Activated naive CD8-positive, alpha-beta T cell treated with anti-CD3 and anti-CD28 coated beads, Interleukin-2, amount 50 U/mL, for 16 hours (primary cell): ENCODE measurements at places on chromosomes 5 and 9.

DNA sequence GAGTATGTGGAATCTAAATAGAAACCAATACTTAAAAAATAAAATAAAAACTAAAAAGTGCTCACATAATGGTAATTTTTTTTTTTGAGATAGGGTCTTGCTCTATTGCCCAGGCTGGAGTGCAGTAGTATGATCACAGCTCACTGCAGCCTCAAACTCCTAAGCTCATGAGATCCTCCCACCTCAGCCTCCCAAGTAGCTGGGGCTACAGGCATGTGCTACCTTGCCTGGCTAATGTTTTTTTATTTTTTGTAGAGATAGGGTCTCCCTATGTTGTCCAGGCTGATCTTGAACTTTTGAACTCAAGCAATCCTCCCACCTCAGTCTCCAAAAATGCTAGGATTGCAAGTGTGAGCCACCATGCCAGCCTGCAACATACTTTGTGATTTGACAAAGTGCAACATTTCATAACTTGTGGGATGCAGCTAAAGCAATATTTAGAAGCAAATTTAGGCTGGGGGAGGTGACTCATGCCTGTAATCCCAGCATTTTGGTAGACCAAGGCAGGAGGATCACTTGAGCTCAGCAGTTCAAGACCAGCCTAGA, 18.4 kb downstream of the AP3B1 start:
- DNase-seq, result no peak

GRCh38 chr9:125659954-125660353, 47.1 kb downstream of the MAPKAP1 start:
- no peak for DNase-seq

- no peak for DNase-seq
Measured at GRCh38 chr9:98971168-98971914, 27.6 kb downstream of the COL15A1 start.

DNA sequence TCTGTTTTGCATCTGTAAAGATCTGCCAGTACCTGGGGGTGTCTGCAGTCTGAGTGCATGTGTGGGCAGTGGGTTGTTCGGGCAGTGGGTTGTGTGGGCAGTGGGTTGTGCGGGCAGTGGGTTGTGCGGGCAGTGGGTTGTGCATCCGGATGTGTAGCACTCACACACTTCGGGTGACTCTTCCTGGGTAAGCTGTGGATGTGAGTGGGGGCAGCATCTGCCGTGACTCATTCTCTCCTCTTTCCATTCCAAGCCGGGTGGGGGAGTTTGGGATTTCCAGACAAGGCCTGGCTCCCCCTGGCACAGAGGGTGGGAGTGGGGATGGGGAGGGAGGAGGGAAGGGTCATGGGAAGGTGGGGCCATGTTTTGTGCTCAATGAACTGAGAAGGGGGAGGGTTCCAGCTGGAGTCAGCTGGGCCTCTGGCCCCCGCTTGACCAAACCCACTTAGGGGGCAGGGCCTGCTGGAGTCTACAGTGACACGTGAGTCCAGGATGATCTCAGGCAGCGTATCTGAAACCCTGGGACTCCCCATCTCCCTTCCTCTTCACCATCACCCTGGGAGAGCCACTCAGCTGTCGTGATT, 8.3 kb downstream of the CRB2 start:
- no peak for DNase-seq

DNA sequence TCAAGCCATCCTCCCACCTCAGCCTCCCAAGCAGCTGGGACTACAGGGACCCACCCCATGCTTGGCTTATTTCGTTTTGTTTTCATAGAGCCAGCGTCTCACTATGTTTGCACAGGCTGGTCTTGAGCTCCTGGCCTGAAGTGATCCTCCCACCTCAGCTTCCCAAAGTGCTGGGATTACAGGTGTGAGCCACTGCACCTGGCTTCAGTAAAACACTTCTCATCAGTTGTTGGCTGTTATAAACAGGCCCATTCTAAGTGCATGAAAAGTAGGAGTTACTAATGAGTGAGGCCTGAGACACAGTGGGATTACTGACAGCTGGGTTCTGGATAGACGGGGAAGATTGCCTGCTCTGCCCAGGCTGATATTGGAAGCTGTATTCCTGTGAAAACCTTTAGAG, 3.5 kb downstream of the CRB2 start:
- no peak for DNase-seq

- no peak for DNase-seq
Measured at GRCh38 chr9:135513351-135513846, 7.8 kb upstream of the LCN1 start.

GRCh38 chr9:122398371-122398924, 27.6 kb downstream of the PTGS1 start:
- DNase-seq, result no peak

DNA sequence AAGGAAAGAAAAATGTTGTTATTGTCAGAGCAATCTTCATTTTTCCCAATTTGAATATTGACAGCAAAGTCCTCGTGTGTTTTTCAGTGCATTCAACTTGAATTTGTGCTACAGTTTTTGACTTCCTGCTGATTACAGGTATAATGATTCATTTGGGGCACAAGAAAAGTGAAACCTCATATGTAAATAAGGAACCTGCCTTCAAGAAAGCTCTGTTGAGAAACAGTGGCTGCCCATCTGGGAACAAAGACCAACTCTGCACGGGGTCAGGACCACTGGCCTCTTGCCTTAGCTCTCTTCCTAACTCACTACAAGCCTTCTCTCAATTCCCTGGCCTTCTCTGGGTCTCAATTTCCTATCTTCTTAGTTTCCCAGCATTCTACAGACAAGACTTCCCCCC, 21.0 kb downstream of the TIMD4 start:
- DNase-seq, result no peak

DNA sequence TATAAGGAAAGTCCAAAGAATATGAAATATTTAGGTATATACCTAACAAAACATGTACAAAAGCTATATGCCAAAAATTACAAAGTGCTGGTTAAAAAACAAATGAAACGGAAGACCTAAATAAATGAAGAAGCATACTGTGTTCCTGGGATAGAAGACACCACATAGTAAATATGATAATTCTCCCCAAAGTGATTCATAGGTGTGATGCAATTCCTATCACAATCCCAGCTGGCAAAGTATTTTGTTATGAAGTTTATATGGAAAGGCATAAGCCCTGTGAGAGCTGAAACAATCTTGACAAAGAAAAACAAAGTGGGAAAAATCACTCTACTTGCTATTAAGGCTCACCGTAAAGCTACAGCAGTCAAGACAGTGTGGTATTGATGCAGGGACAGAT, 2.6 kb upstream of the SMIM23 start:
- no peak for DNase-seq

DNA sequence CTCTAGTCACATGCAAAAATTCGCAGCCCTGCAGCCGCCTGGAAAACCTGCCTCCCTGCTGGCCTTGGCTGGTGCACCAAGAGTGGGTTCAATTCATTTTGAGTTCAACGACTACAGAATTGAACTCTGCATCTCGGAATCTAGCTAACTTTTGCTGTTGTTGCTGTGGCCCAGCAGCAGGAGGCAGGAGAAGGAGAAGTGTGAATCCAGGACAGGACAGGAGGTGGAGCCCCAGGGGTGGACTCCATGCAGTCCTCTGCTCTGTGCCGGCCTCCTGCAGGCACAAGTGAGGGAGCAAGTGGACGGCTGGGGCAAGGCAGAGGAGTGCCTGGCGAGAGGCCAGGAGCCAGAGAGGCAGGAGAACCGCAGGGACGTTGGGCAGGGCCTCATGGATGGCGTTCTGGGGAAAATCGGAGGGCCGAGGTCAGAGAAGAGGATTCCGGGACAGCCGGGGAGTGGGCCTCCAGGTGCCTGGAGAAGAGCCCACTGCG, 214.2 kb downstream of the FANCC start:
- DNase-seq, result no peak

DNA sequence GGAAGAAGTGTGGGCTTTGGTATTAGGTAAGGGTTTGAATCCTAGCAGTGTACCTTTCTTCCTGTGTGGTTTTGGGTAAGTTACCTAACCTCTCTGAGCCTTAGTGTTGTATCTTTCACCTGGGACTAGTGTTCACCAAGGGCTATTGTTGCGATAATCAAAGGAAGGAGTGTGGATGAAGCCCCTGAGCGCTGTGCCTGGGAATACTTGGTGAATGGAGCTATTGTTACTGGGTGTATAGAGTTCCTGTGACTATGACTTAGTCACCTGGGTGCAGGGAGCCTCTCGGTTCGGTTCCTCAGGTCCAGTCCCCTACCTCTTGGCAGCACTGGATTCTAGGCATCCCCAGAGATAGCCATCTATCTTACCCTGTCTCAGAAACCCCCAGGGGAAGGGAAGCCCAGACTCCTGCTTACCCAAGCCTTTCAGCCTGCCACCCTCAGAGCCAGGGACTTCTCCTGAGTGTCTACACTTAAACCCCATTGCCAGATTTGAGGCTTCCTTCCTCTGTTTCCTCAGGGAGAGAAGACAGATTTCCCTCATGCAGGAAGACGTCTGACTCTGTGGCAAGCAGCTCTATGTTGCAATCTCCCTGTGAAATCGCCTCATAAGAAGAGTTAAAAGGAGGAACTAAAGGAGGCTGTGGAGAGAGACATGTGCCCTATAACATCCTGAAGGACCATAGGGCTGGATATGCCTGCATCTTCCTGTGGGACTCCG, 181.0 kb upstream of the PITX1 start:
- DNase-seq, result no peak

- no peak for DNase-seq
Measured at GRCh38 chr9:87871425-87872078, 11.1 kb upstream of the SPATA31E1 start.

GRCh38 chr5:33049298-33049697, 338.2 kb downstream of the NPR3 start:
- DNase-seq, result no peak

GRCh38 chr5:122315521-122315920, 3.5 kb downstream of the SNCAIP start:
- no peak for DNase-seq

- no peak for DNase-seq
Measured at GRCh38 chr5:77771452-77771851, 4.7 kb downstream of the TBCA start.

DNA sequence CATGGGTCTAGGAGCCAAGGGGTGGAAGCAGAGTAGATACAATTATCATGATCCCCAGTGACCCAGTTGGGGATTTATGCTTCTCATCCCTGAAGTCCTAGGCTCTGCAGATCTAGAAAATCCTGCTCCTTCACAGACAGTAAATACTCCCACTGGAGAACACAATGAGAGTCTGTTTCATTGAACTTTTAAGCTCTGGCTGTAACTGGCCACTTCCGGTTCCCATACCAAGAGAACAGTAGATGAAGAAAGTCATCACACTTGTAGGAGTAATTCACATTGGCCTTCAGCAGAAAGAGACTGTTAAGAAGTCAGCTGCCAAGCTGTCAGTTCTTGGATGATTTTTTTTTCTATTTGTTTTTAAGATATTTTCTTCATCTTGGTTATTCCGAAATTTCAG, 597.1 kb downstream of the ACTL7B start:
- no peak for DNase-seq

DNA sequence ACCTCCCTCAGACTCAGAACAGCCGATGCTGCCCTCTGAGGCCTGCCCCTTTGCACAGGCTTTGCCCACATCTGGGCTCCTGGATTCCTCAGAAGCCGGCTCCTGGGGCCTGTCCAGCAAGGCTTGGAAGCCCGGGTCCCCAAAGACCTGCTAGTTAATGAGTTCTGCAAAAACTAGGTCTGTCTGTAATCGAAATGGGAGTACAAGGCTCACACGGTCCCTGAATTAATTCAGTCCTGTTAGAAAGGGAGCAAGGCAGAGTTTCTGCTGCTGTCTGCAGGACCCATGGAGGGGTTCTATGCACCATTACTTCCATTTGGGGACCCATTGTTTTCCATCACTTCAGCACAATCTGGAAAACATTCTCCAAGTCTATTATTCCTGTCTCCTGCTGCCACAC, 221.8 kb downstream of the MELK start:
- DNase-seq, result no peak

DNA sequence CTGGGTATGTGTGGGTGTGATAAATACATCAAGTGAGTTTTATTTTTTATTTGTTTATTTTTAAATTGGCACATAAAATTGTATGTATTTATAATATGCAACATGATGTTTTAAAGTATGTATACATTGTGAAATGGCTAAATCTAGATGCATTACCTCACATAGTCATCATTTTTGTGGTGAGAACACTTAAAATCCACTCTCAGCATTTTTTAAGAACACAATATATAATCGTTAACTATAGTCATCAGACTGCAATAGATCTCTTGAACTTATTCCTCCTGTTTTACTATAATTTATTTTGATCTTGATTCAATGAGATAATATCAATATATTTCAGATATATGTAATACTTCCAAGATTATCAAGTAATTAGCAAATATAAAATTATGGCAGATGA, 93.9 kb upstream of the ALDH1A1 start:
- DNase-seq, result no peak

DNA sequence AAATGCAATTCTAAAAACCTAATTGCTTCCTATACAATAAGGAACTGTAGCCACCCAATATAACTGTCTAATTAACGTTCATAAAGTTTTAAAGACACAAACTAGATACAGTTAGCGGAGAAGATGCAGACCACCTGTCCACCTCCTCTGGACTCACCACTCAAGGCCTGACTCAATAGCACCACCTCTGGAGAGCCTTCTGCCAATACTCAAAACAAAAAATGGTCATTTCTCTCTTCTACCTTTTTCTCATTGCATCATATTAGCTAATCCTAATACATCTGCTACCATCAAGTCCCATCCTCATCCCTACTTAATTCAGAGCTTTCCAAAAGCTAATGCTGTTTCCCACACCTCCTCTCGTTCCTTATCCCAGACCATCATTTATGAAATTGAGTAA, 159.9 kb downstream of the MLLT3 start:
- no peak for DNase-seq

GRCh38 chr9:71608021-71608420, 160.3 kb downstream of the CEMIP2 start:
- DNase-seq, result no peak

DNA sequence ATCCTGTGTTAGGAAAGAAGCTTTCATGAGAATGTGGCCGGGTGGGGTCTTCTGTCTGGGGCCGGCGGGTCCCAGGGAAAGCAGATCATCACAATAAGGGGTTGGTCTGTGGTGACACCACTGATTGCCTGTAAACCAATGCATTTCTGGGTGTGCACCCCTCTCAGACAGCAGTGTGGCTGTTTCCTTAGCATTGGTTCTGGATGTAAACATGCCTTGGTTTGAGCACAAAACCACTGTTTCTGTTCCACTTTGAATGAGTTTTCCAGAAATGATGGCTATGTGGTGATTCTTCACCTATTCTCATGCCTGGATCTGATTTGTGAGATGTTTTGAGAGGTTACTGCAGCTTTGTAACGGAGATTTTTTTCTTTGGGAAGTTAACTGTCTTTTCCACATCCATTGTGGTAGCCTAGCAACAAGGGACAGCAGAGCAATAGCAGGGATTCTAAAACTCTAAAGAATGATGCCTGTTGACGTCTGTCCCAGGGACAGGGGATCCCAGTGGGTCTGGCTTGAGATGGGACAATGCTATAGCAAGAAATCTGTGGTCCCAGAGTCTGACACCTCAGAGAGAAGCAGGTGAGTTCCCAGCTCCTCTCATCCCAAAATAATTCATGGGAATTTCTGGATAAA, at the start of gene CCDC192:
Gene CCDC192, plus strand, starts transcription at position 466 of the 636 bp plus-strand sequence. Its CDS starts 55 bp downstream, at position 521.
- no peak for DNase-seq

- DNase-seq, result no peak
Measured at GRCh38 chr9:85038061-85038460, 368.5 kb downstream of the NTRK2 start.

- DNase-seq, result no peak
Measured at GRCh38 chr5:11617080-11617479, 287.2 kb downstream of the CTNND2 start.

GRCh38 chr5:64285188-64286130, 119.8 kb downstream of the RNF180 start:
- no peak for DNase-seq
